Activated CD4-positive, alpha-beta T cell treated with anti-CD3 and anti-CD28 coated beads, Interleukin-2, amount 50 U/mL, for 24 hours (primary cell): ENCODE measurements at places on chromosomes 11 and 22.
A peak's percentile ranks its signal among the peaks of the same experiment; 100 is the strongest.

- DNase-seq = no peak
Measured at GRCh38 chr11:20066013-20066782, 94.1 kb downstream of the DBX1 start.

GRCh38 chr22:37906364-37907008, 389 bp downstream of the MICALL1 start:
- DNase-seq = no peak

GRCh38 chr22:45280587-45280980, 4.2 kb upstream of the UPK3A start:
- no peak for DNase-seq

DNA sequence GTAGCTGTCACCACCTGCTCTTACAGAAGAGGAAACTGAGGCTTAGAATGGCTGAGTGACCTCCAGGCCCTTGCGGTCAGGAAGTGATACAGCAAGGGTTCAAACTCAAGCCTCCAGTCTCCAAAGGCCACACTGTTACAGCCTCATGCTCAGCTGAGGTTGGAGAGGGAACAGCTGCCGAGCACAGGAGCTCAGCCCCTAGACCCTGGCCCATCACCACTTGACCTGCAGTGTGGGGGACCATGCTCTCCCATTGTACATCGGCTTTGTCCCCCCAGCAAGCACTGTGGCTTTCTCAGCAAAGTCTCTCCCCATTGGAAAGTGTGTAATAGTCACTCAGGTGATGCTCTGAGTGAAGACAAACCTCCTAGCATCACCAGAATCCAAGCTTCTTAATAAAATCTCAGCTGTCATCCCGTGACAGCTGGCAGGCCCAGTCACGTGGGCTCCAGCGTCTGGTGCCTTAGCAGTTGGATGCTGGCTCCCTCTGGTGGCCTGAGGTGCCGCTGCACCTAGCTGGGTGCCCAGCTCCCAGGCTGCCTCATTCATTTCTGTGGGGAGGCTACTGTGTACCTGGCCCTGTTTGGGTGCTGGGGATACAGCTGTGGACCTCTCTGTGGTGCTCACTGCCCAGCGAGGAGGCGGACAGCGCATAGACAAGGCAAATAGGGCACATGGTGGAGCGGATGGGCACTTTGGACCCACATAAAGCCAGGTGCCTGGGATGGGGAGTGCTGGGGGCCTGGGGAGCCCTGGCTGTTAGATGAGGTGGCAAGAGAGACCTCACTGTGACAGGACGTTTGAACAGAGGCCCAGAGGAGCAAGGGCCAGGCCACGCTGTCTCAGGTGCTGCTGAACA, 19.1 kb upstream of the MYRF start:
- peak; percentile 75 for DNase-seq

GRCh38 chr22:44723801-44724200, 21.8 kb downstream of the PRR5 start:
- no peak for DNase-seq

DNA sequence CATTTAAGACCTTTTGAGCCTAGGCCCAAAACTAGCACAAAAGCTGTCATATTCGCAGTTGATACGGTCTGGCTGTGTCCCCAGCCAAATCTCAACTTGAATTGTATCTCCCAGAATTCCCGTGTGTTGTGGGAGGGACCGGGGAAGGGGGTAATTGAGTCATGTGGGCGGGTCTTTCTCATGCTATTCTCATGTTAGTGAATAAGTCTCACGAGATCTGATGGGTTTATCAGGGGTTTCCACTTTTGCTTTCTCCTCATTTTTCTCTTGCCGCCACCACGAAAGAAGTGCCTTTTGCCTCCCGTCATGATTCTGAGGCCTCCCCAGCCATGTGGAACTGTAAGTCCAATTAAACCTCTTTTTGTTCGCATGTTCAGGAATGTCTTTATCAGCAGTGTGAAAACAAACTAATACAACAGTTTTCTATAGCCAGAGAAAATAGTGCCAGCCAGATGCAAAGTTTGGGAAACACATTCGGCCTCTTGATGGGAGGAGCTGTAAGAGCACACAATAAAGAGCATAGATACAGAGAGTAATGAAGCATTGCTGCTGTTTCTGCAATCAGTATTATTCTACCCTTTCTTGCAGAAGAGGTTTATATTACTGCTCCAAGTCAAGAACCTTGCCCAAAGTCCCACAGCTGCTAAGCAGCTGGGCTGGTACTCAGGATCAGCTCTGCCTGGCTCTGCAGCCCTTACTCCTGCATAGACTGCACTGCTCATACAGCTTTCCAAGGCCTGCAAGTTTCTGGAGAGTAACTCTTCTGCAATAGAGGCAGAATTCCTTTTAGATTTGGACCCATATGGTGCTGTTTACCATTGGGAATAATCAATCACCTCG, 2.0 kb upstream of the ZNF195 start:
- DNase-seq = no peak

DNA sequence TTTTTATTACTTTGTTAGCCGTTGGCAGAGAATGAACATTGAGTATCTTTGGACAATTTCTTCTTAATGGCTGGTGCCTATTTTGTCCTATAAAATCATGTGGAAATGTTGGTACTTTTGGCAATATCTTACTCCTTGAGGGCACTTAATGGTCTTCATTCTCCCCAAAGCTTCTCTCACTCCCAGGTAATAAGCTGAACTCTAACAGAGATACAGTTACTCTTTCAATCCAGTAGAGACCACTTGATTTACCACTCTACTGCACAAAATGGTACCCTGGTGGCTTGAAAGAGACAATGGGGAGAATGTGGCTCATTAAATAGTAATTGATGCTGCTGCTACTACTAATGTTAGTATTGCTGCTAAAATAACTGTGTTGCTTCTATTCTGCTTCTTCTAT, 53.0 kb downstream of the MAML2 start:
- no peak for DNase-seq

DNA sequence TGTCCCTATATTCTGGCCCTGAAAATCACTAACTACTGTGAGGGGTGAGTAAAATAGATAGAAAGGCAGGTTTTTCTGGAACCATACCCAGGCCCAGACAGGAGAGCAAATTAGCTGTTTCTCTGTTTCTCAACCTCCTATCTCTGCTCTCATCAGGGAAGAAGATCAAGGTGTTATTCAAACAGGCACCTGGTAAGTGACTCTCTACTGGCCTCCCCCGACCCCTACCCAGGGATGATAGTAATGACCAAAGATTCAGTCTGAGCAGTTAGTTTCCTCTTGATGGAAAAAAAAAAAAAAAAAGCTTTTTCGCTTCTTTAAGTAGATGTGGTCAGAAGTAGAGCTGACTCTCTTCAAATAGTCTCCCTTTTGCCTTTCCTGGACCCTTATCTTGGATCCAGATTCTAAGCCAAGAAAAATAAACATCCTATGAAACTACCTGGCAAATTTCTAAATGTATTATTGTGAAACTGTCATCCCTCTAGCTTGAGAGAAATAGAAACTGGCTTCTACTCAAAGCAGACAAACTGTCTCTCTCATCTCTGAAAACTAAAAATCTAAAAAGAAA, 9.9 kb downstream of the LRRC4C start:
- DNase-seq = no peak

GRCh38 chr22:38569181-38569971, 607 bp downstream of the DMC1 start:
- DNase-seq = peak; percentile 18

DNA sequence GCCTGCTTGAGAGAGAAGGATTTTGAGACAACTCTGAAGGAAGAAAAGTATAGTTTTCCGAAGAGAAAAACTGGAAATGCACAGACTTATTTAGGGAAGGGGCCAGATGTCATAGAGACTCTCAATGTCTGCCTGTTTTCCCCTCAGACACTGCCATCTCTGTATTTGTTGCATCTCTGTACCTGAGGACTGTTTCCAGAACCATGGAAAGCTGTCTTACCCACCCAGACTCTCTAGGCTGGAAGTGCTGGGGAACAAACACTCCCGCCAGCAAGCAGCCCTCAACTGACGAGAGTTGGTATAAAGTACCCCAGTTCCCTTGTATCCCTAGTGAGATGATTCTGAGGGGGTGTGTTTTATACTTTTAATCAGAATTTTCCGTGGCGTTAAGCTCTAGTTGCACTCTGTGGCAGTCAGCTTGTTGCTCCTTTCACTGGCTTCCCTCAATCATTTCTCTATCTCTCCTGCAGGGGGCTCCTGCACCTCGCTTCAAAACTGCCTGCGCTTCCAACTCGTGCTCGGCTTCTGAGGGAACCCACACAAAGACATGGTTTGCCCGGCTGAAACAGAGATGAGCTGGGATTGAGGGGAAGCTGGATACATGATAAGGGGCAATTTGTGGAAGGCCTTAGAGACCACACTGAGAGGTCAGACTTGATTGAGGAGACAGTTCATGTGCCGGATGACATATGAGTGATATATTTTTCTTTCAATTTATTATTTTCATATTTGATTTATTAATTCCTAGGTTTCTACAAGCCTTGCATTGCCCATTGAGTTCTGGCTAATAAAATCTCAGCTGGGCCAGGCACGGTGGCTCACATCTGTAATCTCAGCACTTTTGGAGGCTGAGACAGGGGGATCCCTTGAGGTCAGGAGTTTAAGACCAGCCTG, 36.9 kb upstream of the CLPB start:
- peak; percentile 10 for DNase-seq

DNA sequence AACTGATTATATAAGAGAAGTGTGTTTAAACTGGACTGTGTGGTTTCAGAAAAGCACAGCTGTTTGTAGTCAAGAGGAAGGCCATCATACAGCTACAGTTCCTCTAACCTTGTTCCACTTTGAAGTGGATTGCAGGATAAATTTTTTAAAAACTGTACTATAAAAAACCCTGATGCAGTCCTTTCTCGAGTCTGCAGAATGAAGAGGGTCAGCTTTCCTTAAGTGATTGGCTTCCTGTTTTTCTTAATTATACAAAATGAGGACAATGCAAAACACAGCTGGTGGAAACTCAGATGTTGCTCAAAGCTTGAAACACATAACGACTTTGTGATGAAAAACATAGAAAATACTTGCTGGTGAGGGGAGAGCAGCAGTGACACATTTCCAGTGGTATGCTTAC, 1060.5 kb downstream of the DLG2 start:
- no peak for DNase-seq

GRCh38 chr11:130473795-130474377, 25.4 kb downstream of the ADAMTS15 start:
- no peak for DNase-seq

GRCh38 chr11:77523712-77524111, 49.8 kb upstream of the PAK1 start:
- no peak for DNase-seq

- DNase-seq = no peak
Measured at GRCh38 chr22:31227186-31227585, 15.1 kb downstream of the LIMK2 start.

- DNase-seq = no peak
Measured at GRCh38 chr11:94066901-94067429, 45.8 kb downstream of the HEPHL1 start.

DNA sequence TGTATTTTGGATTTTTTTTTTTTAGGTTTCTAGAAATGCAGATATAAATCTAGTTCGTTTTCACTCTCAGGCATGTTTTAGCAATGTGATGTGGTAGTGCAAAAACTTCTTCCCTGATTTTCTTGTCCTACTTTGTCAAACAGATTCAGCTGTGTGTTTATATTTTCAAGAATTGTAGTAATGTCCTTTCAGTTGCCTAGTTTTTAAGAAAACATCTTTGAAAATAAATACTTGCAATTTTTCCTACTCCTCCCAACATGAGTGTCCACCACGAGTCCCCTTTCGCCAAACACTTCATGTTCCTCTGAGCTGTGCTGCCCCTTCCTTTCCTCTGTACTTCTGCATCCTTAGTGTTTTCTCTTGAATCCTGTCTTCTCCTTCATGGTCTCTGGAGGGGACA, 686.9 kb downstream of the NTM start:
- DNase-seq = no peak

DNA sequence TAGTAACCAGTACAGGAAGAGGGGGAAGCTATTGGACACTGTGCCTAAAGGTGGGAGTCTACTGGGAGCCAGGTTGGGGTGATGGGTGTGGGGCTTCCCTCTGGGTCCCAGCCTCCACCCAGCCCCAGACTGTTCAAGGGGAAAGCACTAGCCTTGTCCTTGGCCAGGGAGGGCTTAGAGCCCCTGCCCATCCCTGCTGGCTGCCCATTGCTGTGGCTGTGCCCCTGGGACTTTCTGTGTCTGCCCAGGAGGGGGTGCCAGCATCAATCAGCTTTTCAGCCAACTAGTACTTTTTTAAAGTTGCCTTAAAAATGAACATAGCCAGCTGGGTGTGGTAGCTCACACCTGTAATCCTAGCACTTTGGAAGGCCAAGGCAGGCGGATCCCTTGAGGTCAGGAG, 19.9 kb downstream of the INCENP start:
- DNase-seq = no peak

- DNase-seq = peak; percentile 75
Measured at GRCh38 chr22:49934891-49935557, 16.6 kb downstream of the CRELD2 start.

DNA sequence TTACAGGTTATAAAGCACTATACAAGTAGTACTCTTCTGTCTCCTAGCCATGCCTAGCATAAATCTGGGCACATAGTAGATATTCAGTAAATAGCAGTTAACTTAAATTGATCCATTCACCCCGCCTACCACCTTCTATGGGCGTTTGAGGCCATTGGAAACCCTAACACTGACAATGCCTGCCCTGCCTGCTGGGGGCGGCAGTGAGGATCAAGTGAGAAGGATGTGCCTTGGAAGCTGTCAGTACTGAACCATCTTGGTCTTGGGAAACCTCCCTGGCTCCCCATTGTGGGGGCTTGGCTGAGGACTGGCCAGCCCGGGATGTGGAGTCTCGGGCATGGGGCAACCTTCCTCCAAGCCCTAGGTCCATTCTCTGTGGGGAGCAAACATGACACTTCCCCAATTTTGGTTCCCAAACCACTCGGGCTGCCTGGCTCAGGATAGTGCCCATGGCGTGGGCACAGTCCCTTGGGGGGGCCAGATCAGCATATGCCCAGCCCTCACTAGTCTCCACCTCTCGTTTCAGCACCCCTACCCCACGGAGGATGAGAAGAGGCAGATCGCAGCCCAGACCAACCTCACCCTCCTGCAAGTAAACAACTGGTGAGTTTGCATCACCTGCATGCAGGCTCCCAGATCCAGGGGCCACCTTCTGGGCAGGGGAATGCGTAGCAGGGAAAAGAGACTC, 67.4 kb downstream of the FEZ1 start:
- no peak for DNase-seq

DNA sequence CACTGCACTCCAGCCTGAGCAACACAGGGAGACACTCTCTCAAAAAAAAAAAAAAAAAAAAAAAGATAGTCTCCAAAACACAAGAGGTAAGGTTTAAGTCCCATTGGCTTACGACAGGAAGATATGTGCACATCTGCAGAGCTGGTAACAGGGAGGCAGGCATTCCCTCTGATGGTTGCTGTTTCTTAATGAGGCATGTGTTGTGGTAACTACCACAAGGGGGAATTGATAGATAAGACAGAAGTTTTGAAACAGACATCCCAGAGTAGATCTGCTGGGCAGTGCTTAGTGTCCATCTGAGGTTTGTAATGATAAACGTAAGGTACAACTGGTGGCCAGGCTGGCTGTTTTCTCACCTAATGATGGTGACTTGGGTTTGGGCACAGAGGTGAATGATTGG, 4.7 kb downstream of the EIF1AD start:
- no peak for DNase-seq
